ENCODE measurements at places on chromosomes 1 and 21.

GRCh38 chr21:28089599-28090441 lies 902.9 kb downstream of the LTN1 start:
- DNase-seq: no peak

DNA sequence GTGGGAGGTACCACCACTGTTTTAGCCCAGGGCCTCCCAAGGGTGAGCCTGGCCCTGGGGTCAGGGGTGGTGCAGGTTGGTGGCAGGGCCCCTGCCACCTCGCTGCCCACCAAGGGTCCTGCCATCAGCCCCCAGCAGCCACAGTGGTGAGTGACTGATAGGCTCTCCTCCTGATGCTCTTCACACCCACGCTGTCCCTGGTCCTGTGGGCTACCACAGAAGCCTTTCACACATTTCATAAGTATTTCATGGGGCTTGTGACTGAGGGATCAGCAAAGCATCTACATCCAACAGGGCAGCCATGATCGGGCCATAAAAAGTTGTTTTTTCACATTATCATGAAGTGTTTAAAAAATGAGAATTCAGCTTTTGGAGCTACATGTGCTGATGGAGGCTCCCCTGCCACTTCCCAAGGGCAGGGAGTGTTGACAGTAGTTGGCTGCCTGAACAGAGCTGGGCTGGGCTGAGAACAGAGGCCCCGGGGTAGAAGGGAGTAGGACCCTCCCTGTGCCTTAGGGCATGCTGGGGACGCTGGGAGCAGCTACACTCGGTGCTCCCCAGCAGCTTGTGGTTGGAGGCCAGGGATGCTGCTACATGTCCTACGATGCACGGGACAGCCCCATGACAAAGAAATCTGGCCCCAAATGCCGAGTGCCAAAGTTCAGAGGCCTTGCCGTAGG lies 73.1 kb upstream of the TMEM51 start:
- no peak for DNase-seq

- DNase-seq: no peak
Observed at GRCh38 chr1:175851749-175852148, 108.4 kb upstream of the TNR start.

GRCh38 chr1:245856944-245857531 lies 650.0 kb downstream of the SMYD3 start:
- no peak for DNase-seq

DNA sequence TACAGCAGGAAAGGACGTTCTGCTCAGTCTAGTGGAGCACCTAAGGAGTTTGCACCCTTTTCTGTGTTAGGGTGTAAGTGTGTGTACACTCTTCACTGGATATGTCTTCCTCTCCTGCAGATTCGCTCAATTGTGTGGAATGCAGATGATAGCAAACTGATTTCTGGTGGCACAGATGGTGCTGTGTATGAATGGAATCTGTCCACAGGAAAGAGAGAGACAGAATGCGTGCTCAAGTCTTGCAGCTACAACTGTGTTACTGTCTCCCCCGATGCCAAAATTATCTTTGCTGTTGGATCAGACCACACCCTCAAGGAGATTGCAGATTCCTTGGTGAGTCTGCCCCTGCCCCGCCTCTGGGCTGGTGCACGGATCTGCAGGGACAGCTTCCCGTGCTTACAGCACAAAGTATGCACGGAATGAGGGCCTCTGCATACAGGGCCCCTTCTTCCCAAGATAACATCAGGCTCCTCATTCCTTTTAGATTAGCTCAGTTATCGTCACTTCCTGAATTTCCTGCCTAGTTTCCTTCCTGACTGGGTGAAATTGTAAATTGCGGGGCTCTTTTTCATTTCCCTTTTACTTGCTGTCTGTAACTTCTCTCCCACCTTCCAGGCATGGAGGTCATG lies 34.6 kb downstream of the CFAP57 start:
- peak; percentile 68 for DNase-seq

- DNase-seq: no peak
Observed at GRCh38 chr1:204414016-204414415, 2.4 kb upstream of the PPP1R15B start.

DNA sequence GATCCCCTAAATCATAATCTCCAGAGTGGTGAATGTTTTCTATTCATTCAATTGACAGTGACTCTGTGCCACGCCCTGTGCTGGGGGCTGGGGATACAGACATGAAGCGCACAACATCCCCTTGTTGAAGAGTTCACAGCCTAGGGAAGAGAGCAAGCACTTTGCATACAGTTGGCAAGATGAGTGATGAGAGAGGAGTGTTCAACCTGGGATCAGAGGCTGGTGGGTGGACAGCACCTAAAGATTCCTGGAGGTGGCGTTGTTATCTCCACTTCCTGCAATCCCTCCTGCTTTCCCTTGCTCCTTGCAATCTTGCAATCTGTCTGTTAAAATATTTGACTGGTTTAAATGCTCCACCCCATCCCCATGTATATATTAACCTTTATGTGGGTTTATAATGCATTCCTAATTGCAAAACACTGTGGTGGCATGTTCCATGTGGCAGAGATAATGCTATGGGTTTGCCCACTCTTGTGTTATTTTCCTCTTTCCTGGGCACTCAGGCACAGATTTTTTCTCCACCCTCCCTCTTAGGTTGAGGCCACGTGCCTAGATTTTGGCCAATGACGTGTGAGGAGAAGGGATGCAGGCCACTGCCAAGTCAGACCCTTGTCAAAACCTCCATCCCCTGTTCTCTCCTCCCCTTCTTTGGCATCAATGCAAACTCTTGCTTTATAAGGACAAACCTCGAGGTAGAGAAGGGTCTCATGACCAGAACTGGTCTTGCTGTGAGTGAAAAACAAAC lies 36.2 kb upstream of the GADD45A start:
- no peak for DNase-seq

GRCh38 chr1:25954282-25954938 lies 43.5 kb downstream of the PAFAH2 start:
- no peak for DNase-seq

DNA sequence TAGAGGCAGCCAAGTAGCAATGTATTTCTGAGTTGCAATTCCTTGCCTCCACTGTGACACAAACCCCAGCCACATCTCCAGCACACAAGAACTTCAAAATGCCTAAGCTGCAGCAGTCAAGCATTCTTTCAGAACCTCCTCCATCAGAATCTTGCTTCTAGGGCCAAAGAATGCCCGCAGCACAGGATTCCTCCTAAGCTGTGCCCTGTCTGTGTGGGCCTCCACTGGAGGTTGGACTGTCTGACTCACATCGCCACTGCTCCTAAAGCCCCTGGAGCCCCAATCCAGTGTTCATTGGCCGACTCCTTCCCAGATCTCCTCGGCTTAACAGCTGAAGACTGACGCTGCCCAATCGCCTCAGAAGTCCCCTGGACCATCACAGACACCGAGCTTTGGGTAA lies 43.2 kb upstream of the SERTAD4 start:
- no peak for DNase-seq

DNA sequence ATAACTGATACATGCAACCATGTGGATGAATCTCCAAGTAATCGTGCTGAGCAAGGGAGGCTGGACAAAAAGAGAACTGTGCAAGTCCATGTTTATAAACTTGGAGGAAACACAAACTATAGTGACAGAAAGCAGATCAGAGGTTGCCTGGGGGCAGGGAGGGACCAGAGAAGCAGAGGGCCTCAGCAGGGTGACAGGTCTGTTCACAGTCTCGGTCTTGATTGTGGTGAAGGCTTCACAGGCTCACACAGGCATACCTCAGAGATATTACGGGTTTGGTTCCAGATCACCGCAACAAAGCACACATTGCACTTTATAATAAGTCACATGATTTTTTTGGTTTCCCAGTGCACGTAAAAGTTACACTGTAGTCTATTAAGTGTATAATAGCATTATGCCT lies 28.5 kb downstream of the ACOT7 start:
- no peak for DNase-seq

DNA sequence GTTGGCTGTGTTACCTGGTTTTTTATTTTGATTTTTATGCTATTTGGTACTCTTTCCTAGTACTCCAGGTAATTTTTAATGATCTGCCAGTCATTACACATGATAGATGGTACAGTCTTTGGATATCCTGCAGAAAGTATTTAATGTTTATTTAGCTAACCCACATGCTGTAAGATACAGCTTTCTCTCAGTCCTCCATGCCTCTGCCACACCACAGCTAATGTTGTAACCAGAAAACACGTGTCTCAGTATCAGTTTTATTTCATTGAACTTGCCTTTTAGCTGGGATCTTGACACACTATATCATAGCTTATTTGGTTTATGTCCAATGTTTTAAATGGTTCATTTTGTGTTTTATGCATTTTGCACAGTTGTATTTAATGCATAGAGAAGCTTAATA lies 1648.4 kb downstream of the KCNT2 start:
- no peak for DNase-seq
